Aortic smooth muscle cell (primary cell): ENCODE measurements at places on chromosomes 11 and 22. TPM values are rescaled to one million over a fixed set of nuclear protein-coding genes. Genes with fewer than 3 reads are reported as not detected.

The USH1C gene
- not detected in 2 replicates for total RNA-seq

The RTN3 gene
- 47.3 and 65.6 TPM in 2 replicates for total RNA-seq

The GAB4 gene
- not detected in 2 replicates for total RNA-seq

The NOX4 gene
- 0.56 and 0.79 TPM in 2 replicates for total RNA-seq

The TUT1 gene
- total RNA-seq: 5.4 and 6.4 TPM in 2 replicates

The GRIA4 gene
- total RNA-seq: 0.12 and 1.3 TPM in 2 replicates

The APOL3 gene
- 34.0 and 35.8 TPM in 2 replicates for total RNA-seq

The NTM gene
- total RNA-seq: 32.1 and 35.0 TPM in 2 replicates

The IL17RA gene
- total RNA-seq: 3.0 and 3.9 TPM in 2 replicates

The CRYBB3 gene
- not detected in 2 replicates for total RNA-seq

The POGLUT3 gene
- total RNA-seq: 27.5 and 43.3 TPM in 2 replicates

The MS4A8 gene
- not detected in 2 replicates for total RNA-seq

The OR52N4 gene
- not detected in 2 replicates for total RNA-seq

The AQP11 gene
- total RNA-seq: 0.40 and 0.56 TPM in 2 replicates

The PRRG4 gene
- 0.06 and 0.13 TPM in 2 replicates for total RNA-seq

The CASTOR1 gene
- total RNA-seq: 3.6 and 5.9 TPM in 2 replicates

The RAB36 gene
- 3.4 and 3.8 TPM in 2 replicates for total RNA-seq

The DMC1 gene
- total RNA-seq: 3.2 and 3.4 TPM in 2 replicates

The VPS37C gene
- 8.1 and 8.8 TPM in 2 replicates for total RNA-seq

The SNX19 gene
- total RNA-seq: 43.6 and 74.0 TPM in 2 replicates

The OR52E4 gene
- total RNA-seq: not detected in 2 replicates

The TP53AIP1 gene
- total RNA-seq: not detected in 2 replicates

The RAG2 gene
- not detected in 2 replicates for total RNA-seq

The TBX1 gene
- 0.12 and 0.13 TPM in 2 replicates for total RNA-seq

The ST14 gene
- 0.06 TPM in 1 of 2 replicates, not detected in the other for total RNA-seq

The KRTAP5-9 gene
- not detected in 2 replicates for total RNA-seq

The PNPLA5 gene
- not detected in 2 replicates for total RNA-seq

The B3GAT1 gene
- not detected in 2 replicates for total RNA-seq

The OTOG gene
- not detected in 2 replicates for total RNA-seq

The AIFM3 gene
- total RNA-seq: 0.37 and 0.53 TPM in 2 replicates

The MAP4K2 gene
- total RNA-seq: 8.5 and 8.9 TPM in 2 replicates

The HIRA gene
- 17.2 and 17.7 TPM in 2 replicates for total RNA-seq

The ADAMTS8 gene
- total RNA-seq: 0.37 and 0.53 TPM in 2 replicates

The NUP98 gene
- total RNA-seq: 74.3 and 104 TPM in 2 replicates

The KRTAP5-10 gene
- total RNA-seq: not detected in 2 replicates

The TRIM48 gene
- total RNA-seq: not detected in 2 replicates

The FAT3 gene
- under 0.01 and 0.12 TPM in 2 replicates for total RNA-seq

The MS4A6E gene
- not detected in 2 replicates for total RNA-seq

The PATE4 gene
- total RNA-seq: not detected in 2 replicates

The RIC8A gene
- total RNA-seq: 161 and 178 TPM in 2 replicates

The HTR3B gene
- not detected in 2 replicates for total RNA-seq

The HINFP gene
- total RNA-seq: 12.4 and 12.9 TPM in 2 replicates

The PKNOX2 gene
- 0.92 and 1.1 TPM in 2 replicates for total RNA-seq

The PARVG gene
- total RNA-seq: 0.06 and 0.13 TPM in 2 replicates

The SLC1A2 gene
- 1.4 and 5.4 TPM in 2 replicates for total RNA-seq

The ZMAT5 gene
- total RNA-seq: 19.2 and 19.4 TPM in 2 replicates

The OR52H1 gene
- total RNA-seq: 0.66 and 0.87 TPM in 2 replicates

The HSPB2 gene
- total RNA-seq: 1.1 and 1.2 TPM in 2 replicates

The F2 gene
- not detected in 2 replicates for total RNA-seq

The ANKRD49 gene
- 9.5 and 10.3 TPM in 2 replicates for total RNA-seq

The FGF4 gene
- total RNA-seq: not detected in 2 replicates

The APOBEC3F gene
- total RNA-seq: 8.6 and 8.7 TPM in 2 replicates

The ALDH3B2 gene
- not detected in 2 replicates for total RNA-seq

The INPP5J gene
- under 0.01 and 0.12 TPM in 2 replicates for total RNA-seq

The SLC22A25 gene
- total RNA-seq: not detected in 2 replicates

The GGTLC3 gene
- total RNA-seq: not detected in 2 replicates

The SELENOO gene
- 21.8 and 25.4 TPM in 2 replicates for total RNA-seq
